NCI-H2171 (cell line): ENCODE measurements at places on chromosomes 6 and 20.

DNA sequence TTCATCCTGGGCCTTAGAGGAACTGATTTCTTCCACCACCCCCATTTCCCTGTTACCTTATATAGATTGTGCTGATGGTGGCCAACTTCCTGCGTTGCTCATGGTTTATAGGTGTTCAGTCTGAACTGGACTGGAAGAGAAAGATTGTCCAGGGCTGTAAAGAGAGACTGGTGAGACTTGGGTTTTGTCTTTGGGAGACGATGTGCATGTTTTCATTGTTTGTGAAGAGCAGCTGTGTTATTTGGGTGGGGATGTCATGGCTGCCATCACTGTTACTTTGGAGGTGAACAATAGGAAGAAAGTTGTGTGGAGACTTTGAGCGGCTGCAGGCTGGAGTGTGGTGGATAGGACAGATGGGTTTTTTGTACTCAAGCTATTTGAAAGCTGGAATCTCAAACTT, 15.6 kb upstream of the MPC1 start:
- no peak for DNase-seq

GRCh38 chr20:21322921-21323331, 19.8 kb downstream of the XRN2 start:
- DNase-seq: no peak

GRCh38 chr6:168709991-168710390, 269.0 kb downstream of the SMOC2 start:
- DNase-seq: no peak

DNA sequence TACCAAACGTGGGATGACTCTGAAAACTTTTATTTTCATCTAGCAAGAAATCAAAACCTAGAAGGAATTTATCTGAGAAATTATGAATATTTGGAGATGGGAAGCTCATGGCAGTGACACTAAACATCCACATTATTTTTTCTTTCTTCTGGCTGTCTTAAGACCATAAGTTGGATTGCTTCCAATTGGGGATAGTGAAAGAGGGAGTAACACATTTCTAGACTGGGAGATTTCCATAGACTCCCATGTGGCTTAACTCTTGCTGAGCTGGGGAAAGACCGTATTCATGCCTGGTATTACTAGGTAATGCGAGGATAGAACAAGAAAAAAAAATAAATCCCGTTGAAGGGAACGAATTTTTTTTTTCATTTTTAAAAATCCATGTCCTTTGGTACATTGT, 120.0 kb downstream of the UTRN start:
- no peak for DNase-seq

GRCh38 chr6:28486988-28487742, 28.4 kb downstream of the GPX6 start:
- DNase-seq: no peak

DNA sequence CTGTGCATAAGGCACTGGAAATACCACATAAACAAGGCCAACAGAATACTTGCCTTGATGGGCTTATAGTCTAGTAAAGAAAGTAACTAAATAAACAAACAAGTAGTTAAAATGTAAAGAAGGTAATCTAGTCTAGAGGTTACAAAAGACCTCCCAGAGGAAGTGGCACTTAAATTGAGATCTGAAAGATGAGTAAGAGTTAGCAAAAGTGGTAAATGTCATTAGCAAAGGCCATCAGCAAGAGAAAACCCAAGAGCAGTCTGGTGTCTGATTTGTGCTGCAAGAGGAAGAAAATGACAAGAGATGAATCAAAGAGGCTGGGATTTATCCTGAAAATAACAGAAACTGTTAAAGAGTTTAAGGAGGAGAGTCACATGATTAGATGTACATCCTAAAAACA, 96.6 kb upstream of the SMLR1 start:
- DNase-seq: no peak

- no peak for DNase-seq
These were observed 358.4 kb downstream of the BCKDHB start for GRCh38 chr6:80464901-80465300.

- no peak for DNase-seq
These were observed 37.3 kb downstream of the SH3BGRL2 start for GRCh38 chr6:79668381-79668780.
